Left lobe of liver (tissue), 2 donors: ENCODE measurements at places on chromosomes 12 and 14. TPM values are rescaled to one million over a fixed set of nuclear protein-coding genes. Genes with fewer than 3 reads are reported as not detected.
A peak's percentile ranks its signal among the peaks of the same experiment; 100 is the strongest.

The SMCO2 gene
- total RNA-seq = not detected

The P2RX2 gene
- not detected for total RNA-seq

The FANCM gene
- total RNA-seq = 2.5 TPM

The CLEC9A gene
- total RNA-seq = not detected

The IL22 gene
- total RNA-seq = not detected

The IFI27L1 gene
- 5.9 TPM for total RNA-seq

The APPL2 gene
- 12.3 TPM for total RNA-seq

The GLIPR1L1 gene
- total RNA-seq = not detected

The PRH1 gene
- total RNA-seq = 3.9 TPM

The LYZ gene
- 6.6 TPM for total RNA-seq

DNA sequence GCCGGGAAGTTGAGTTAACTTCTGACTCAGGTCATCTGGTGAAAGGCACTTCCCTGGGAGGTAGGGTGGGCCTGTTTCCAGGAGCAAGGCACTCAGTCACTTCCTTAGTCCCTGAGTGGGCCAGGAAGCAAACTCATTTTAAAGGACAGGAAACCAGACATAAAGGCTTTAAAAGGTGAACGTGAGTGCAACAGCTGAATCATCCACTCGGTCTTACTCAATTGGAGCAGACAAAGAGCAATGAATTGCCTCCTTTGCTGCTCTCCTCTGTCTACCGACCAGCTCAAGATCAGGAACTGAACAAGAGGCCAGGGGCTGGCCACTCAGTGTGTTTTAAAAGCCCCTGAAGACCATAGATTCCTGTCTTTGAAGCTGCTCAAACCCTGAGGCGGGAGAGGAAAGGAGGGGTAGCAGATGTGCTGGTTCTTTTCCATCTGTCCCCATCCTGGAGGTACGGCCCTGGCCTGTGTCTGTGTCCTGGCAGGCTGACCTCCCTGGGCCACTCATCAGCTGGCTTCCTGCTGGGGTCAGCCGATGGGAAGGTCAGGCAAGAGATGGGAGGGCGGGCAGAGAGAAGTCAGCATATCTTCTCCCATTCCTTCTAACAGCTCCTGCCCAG lies 148.9 kb downstream of the PPM1H start:
- DNase-seq = no peak

DNA sequence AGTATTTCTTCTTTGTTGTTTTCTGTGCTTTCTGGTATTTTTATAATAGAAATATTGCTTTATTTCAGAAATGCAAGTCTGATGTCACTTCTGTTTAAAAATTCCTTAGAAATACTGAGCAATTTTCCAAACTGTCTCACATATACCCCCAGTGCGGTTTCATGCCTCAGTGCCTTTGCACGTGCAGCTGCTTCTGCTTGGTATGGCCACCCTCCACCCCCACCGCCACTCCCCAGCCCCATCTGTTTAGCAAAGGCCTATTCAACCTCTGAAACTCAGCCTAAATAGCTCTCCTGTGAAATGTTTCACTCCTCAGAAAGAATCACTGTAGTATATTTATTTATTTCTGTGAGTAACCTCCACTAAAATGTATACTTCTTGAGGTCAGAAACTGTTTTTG lies 52.3 kb downstream of the PPM1H start:
- DNase-seq = no peak

- peak; percentile 90 for DNase-seq
These were observed 100.0 kb downstream of the ARF6 start for GRCh38 chr14:49992901-49993339.

DNA sequence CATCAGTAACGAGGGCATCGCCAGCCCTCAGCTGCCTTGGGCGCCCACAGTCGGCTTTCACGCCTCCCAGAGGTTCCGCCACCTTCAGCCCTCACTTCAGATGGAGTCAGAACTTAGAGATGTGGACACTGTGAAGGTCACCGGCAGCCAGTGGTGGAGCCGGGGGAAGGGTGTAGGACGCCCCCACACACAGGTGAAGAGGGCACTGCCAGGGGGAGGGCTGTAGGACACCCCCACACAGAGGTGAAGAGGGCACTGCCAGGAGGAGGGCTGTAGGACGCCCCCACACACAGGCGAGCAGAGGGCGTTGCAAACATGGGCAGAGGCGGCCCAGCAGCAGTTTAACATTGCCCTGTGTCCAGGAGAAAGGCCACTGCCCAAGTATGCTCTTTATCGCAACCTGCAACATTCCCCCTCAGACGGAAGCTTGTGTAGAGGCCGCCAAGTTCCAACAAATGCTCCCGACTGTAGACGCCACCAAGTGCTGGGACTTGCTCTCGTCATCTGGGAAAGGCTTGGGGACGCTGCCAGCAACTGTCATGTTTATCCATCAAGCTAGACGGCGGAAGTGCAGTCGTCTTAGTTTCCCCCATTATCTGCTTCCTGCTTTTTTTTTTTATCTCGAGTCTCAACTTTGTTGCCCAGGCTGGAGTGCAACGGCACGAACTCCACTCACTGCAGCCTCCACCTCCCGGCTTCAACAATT lies 4.9 kb upstream of the ANKLE2 start:
- DNase-seq = peak; percentile 70

GRCh38 chr14:63972323-63972932 lies 119.6 kb downstream of the SYNE2 start:
- DNase-seq = no peak

GRCh38 chr14:30194741-30195148 lies 267.1 kb upstream of the PRKD1 start:
- DNase-seq = no peak

- no peak for DNase-seq
These were observed 128.5 kb upstream of the ATF1 start for GRCh38 chr12:50635364-50635763.

DNA sequence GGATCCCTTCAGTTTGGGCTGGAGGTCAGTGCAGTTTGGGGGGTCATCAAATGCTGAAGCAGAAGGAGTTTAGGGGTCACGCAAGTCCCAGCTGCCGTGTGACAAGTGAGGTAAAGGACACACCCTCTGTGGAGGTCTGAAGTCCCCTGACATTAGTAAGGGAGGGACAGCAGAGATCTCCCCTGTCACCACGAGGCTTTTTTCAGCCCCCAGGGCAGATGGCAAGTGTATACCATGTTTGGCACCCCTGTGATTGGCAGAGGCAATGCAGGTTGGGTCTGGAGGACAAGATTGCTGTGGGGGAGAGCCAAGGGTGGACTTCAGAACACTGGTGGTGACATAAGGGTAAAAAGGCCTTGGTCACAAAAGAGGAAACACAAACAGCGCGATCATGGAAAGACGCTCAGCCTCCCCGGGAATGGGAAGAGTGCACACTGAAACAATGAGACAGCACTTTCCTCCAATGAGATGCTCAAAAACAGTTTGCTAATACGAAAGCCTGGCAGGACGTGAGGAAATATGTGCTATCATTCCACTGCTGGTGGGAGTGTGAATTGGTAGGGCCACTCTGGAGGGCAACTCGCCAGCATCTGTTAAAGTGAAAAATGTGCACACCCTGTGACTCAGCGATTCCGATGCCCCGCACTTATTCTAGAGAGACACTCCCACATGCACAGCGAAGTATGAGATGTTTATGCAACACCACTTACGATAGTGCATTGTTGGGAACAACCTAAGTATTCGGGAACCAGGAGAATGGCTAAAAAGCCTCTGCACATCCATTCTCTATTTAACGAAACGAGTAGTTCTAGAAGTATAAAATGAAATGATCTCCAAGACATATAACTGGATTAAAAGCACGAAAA lies 14.4 kb upstream of the CD27 start:
- DNase-seq = peak; percentile 12

- DNase-seq = no peak
These were observed 42.5 kb upstream of the HSP90B1 start for GRCh38 chr12:103887738-103888137.

GRCh38 chr12:97024393-97024792 lies 117.3 kb downstream of the NEDD1 start:
- DNase-seq = no peak

- no peak for DNase-seq
These were observed 26.5 kb upstream of the CORO1C start for GRCh38 chr12:108757856-108758255.

- DNase-seq = no peak
These were observed 160.1 kb upstream of the TMPO start for GRCh38 chr12:98355322-98355721.

GRCh38 chr14:72270749-72271148 lies 338.5 kb downstream of the RGS6 start:
- no peak for DNase-seq

DNA sequence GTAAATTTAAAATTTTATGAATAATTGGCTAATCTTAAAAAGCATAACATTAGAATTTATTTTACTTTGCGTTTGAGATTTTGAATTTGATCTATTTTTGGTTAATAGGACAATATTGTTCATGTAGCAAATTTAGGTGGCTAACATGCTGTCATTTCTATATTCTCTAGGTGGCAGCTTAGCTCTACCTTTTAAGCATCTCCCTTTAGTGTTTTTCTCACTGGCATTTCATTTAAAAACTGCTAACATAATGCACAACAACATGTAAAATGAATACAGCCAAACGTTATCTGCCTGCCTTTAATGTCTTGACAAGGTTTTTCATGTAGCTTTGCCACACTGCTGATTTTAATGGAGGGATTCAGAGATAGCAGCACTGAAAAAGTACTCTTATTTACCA lies 272.4 kb upstream of the FBXO33 start:
- no peak for DNase-seq

DNA sequence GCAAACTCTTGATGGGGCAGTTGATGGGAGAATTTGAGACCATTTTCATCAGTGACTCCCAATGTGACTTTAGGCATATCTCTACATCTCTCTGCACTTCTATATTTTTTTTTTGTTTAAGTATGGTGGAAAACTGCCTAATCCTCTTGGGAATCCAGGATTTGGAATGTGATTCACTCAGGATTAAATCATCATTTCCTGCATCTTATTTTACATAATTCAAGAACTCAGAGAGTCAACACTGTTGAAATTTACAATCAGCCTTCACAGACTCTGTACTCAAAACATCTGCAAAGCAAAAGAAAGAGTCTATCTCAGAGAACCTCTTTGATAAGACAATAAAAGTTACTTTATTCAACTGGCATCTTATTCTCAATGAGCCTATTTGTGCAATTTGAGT lies 260.7 kb upstream of the NOS1 start:
- no peak for DNase-seq

GRCh38 chr12:93954166-93955112 lies 193.9 kb upstream of the PLXNC1 start:
- no peak for DNase-seq

GRCh38 chr14:51789114-51789513 lies 71.3 kb upstream of the GNG2 start:
- DNase-seq = no peak

GRCh38 chr14:55518391-55518790 lies 61.6 kb upstream of the KTN1 start:
- no peak for DNase-seq
